Mucosa of gallbladder (tissue), 1 donor: ENCODE measurements at places on chromosomes 3 and 15. TPM values are rescaled to one million over a fixed set of nuclear protein-coding genes. Genes with fewer than 3 reads are reported as not detected.

The CCR3 gene
- not detected for total RNA-seq

The SPINK8 gene
- not detected for total RNA-seq

The FBXW12 gene
- total RNA-seq: not detected

The GOLGA6B gene
- not detected for total RNA-seq

The CSTA gene
- total RNA-seq: 3.6 TPM

The CD200 gene
- 10.5 TPM for total RNA-seq

The PRR20G gene
- not detected for total RNA-seq

The CLRN1 gene
- not detected for total RNA-seq

The LMCD1 gene
- total RNA-seq: 77.9 TPM

The PLSCR5 gene
- not detected for total RNA-seq

The LTK gene
- 2.5 TPM for total RNA-seq

The CYP11A1 gene
- total RNA-seq: 0.72 TPM

The ISL2 gene
- total RNA-seq: 0.86 TPM

The RRP9 gene
- total RNA-seq: 11.9 TPM

The CHAC1 gene
- total RNA-seq: 2.8 TPM

The ROBO1 gene
- total RNA-seq: 9.6 TPM

The CCR9 gene
- 0.23 TPM for total RNA-seq

The IGSF10 gene
- total RNA-seq: 13.6 TPM

The NSMCE3 gene
- total RNA-seq: 7.4 TPM

The RCCD1 gene
- 21.8 TPM for total RNA-seq

The C2CD4B gene
- 23.8 TPM for total RNA-seq

The C3orf49 gene
- not detected for total RNA-seq

The GOLGA6A gene
- not detected for total RNA-seq

The GOLGA6L7 gene
- total RNA-seq: not detected

The PLA2G4F gene
- 3.2 TPM for total RNA-seq

The GUCA1C gene
- not detected for total RNA-seq

The ACKR2 gene
- total RNA-seq: 5.0 TPM

The STARD9 gene
- 9.8 TPM for total RNA-seq

The INSYN1 gene
- 13.8 TPM for total RNA-seq

The EDC3 gene
- total RNA-seq: 35.9 TPM

The CHST13 gene
- total RNA-seq: 0.29 TPM

The HESX1 gene
- total RNA-seq: 0.52 TPM

The SGO1 gene
- 0.83 TPM for total RNA-seq
